ENCODE measurements at places on chromosomes 11 and 22.

- no peak for DNase-seq
Observed at GRCh38 chr11:118608360-118609227, 1.2 kb downstream of the PHLDB1 start.

DNA sequence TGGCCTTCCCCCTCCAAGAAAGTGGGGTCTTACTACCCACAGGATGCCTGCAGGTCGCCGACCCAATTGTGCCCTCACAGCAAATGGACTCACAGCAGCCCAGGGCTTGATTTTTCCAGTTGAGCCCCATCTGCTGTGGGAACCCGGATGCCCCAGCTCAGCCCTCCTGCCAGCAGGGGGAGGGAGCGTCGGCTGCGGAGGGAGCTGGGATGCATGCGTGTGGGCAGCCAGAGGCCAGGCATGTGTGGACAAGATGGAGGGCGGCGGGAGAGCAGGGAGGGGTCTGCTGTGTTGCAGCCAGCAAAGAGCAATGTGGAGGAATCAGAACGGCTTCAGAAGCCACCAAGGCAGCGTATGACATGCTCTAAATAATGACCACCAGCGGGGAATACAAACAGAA lies 41.0 kb upstream of the EIF3D start:
- no peak for DNase-seq

DNA sequence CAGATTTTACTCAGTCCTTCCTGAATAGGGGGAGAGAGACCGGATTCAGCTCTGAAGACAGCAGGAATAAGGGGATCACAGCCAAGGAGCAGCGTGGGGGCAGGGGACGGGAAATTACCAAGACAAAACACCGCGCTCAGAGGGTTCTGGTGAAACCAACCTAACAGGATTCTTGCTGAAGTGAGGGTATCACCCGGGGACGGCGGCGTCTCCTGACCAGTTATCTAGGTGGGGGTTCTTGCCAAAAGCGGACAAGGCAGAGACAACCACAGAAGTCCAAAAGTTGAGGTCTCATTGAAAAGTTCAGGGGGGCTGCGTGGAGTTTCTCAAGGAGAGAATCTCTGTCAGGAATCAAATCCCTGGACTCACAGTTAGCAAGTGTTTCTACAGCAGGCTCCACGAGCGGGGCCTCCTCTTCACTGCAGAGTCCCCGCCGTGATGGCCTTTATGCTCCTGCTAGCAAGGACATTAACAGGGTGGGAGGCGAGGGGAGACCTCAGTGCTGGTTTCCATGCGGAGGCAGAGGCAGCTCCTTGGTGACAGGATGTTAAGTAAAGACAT lies 291.0 kb downstream of the BRD1 start:
- no peak for DNase-seq

- no peak for DNase-seq
Observed at GRCh38 chr11:119195680-119196079, 10.4 kb downstream of the NHERF4 start.

DNA sequence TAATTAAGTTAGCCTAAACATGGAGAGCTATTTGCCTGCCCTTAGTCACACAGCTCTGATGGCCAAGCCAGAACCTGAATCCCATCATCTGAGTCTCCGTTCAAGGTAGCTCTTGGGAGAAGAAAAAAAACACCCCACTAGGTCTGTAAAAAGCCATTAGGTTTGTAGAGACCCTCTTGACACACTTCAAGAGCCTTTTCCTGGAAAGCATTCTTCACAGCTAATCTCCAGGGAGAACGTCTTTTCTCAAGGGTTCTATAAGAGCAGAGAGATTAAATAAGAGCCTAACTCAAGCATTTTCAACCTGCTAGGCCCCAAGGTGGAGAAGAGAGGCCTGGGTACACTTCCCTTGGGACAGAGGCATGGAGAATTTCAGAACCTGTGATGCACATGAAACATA lies 61.6 kb upstream of the NAV2 start:
- no peak for DNase-seq

- no peak for DNase-seq
Observed at GRCh38 chr11:70368961-70369360, 29.4 kb upstream of the CTTN start.

DNA sequence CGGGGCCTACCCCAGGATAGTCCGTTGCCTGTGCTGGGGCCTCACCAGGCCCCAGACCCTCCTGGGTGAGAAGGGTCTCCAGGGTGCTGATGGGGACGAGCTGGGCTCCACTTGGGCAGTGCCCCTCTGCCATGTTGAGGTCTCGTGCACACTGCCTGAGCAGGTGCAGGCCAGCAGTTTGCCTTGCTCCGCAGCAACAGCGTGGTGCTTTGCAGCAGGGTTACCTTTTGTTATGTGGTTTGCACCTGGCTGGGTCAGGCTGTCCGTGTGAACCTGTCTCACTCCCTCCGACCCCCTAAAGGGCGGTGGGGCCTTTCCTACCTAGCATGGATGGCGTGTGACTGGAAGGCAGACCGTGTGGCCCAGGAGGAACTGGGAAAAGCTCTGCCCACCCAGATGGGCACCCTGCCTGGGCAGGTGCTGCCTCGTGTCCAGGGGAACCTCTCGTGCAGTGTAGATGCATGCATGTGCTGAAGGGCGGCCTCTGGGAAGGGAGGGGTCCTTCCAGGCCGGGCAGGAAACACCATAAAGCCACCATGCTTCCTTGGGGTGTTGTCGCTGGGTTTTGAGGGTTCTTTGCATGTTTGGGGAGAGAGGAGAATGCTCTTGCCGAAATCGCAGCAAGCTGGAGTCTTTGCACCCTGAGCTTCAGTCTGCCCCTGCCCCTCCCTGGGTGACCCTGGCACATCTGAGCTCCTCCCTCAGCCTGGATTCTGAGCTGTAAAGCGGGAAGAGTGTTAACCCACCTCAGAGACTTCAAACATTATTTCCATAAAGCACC lies 75.4 kb upstream of the PPARA start:
- no peak for DNase-seq

- no peak for DNase-seq
Observed at GRCh38 chr11:69393865-69394233, 87.6 kb upstream of the LINC01488 start.

DNA sequence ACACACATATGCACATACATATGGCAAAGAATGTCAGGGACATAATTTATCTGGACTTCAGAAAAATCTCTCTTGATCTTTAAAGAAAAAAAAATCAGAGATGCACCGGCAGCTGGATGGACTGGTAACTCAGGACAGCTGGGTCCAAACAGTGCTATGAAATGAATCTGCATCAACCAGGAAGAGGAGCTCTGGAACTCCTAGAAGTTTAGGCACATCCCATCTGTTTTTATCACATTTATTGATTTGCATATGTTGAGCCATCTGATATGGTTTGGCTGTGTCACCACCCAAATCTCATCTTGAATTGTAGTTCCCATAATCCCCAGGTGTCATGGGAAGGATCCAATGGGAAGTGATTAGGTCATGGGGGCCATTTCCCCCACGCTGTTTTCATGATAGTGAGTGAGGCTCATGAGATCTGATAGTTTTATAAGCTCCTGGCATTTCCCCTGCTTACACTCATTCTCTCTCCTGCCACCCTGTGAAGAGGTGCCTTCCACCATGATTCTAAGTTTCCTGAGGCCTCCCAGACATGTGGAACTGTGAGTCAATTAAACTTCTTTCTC lies 87.7 kb upstream of the AKIP1 start:
- no peak for DNase-seq

DNA sequence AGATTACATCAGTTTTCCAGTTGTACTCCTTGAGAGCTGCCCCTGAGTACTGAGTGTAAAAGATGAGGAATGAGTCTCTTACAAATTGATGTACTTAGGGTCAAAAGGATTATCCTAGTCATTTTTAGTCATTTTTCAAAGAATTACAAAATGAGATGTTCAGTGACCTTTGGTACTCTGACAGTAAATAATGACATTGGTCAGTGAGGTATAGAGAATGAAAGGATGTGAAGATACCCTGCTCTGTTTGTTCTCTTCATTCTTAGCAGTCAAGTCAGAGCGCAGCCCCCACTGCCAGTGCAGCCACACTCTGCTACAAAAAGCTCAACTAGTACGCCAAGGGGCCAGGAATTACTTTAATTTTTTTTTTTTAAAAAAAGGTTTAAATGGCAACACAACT lies 4.1 kb upstream of the ESAM start:
- DNase-seq: no peak

DNA sequence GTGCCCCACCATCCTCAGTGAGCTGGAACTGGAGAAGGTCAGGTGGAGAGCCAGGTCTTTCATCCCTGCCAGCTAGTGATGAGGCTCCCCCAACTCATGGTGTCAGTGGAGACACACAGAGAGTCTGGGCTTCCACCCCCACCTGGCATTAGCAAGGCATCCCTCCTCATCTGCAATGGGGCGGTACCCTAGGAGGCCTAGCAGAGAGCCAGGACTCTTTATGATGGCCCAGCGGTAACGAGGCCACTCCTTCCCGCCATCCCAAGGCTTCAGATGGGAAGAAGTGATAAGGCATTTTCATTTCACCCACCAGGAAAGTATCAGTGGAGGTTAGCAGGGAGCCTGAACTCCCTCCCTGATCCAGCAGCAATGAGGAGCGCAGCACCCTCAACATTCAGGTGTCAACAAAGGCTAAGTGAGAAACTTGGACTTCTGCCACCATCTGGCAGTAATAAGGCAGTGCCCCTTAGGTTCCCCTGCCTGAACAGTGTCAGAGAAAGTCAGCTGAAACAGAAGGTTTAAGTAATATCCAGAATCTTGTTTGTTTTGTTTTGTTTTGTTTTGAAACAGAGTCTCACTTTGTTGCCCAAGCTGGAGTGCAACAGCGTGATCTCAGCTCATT lies 40.5 kb upstream of the FBLN1 start:
- no peak for DNase-seq

- no peak for DNase-seq
Observed at GRCh38 chr11:128232588-128232987, 354.8 kb downstream of the ETS1 start.

DNA sequence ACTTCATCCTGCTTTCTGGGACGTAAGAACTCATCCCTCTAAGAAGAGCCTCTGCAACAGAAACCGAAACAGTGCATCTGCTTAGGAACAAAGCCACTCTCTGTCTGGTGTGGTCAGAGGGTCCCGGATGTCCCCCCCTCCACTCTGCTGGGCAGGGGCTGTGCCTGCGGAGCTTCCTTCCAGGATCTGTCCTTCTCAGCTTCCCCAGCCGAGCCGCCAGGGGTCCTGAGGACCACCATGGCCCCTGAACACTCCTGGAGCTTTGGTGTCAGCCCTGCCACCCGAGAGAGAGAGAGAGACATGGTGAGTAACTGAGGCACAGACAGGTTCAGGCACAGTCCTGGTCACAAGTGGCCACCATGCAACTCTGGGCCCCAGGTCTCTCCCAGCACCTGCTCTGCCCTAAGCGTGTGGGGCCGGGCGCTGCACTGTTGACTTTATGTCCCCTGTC lies 24.4 kb upstream of the MGAT3 start:
- DNase-seq: no peak

DNA sequence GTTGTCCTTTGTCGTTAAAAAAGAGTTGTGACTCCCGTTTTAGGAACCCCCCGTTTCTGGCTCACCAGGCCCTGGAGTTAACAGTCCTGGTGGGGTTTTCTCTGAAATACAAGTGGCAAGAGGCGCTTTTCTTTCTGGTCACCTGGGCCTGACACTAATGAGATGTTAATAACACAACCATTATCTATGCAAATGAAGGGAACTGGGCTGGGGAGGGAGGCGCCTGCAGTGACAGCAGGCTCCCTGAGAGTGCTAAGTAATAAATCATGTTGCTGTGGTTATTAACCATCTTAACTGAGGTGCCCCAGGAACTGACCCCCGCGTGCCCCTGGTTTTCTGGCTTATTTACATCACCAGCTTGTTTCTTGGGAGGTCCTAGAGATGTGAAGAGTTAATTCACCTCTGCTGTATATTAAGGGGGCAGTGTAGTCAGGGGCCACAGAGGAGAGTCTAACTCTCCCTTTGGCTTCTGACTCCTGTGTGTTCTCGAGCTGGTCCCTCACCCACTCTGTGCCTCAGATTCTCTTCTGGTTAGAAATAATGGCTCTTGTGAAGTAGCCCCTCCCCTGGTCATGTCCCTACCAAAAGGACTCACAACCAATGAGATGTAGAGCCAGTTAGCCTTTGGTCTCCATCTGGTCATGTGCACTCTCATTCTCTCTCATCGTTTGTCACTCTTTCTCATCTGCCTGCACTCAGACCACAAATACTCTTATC lies 276.6 kb upstream of the CADM1 start:
- DNase-seq: no peak

- no peak for DNase-seq
Observed at GRCh38 chr11:2189938-2190656, 18.5 kb upstream of the TH start.

DNA sequence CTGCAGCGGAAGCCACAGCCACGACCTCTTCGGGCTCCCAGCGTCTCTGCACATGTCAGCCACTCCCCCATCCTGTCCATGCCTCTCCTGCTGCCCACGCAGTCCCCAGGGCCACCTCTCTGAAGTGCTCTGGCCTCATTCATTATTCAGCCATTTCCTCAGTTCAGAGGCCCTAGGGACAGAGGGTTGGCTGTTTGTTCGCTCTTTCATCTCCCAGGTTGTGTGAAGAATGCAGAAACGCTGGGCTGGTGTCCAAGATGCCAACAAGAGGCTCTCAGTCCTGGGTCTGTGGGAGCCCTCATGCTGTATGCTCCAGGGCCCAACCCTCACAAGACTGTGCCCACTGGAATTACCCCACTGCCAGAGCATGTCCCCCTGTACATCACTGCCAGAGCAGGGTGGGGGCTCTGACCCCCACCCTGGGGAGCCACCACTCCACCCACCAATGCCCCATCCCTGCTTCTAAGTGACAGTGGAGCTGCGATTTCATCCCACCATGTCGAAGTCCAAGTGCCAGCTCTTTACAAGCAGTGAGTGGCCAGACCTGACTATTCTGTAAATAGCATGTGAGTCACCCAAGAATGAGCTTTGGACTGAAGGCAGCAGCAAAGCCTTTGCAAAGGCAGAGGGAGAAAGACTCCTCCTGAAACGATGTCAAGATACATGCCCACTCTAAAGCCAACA lies 209.6 kb downstream of the BUD13 start:
- DNase-seq: no peak

- no peak for DNase-seq
Observed at GRCh38 chr11:112655371-112655770, 305.8 kb upstream of the NCAM1 start.

GRCh38 chr11:30938171-30938570 lies 352.0 kb upstream of the MPPED2 start:
- no peak for DNase-seq

DNA sequence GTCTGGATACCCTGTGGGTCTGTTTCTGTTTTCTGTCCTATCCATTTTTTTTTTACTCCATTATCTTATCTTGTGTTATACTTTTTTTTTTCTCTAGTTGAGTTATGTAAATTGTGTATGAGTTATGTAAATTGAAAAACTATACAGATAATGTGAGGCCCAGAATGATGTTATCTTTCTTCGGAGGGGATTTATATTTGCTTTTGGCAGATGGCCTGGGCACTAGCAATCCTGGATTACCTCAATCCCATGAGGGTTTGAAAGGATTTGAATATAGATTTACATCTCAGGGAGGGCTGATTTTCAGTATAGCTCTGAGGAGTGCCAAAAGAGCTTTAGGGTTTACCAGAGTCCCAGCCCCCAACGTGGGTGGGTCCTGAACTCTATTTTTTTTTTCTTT lies 71.0 kb downstream of the CSTPP1 start:
- DNase-seq: no peak

- no peak for DNase-seq
Observed at GRCh38 chr11:57815476-57815875, 53.9 kb downstream of the CTNND1 start.

Measured in GDM1 (cell line).